ENCODE measurements at places on chromosomes 1 and 21. TPM values are rescaled to one million over a fixed set of nuclear protein-coding genes. Genes with fewer than 3 reads are reported as not detected.
A peak's percentile ranks its signal among the peaks of the same experiment; 100 is the strongest.

- no peak for DNase-seq
- no peaks in the 10 kb centered on the region for H3K36me3 ChIP-seq
- H3K4me1 ChIP-seq, result no peaks in the 10 kb centered on the region
- H3K4me3 ChIP-seq, result no peak overlapping the region
Measured at GRCh38 chr1:205827623-205828022, 14.6 kb upstream of the SLC41A1 start.

Gene CTTNBP2NL
- 83.0 TPM for total RNA-seq

GRCh38 chr1:84742653-84743052 is 52.4 kb upstream of the SSX2IP start:
- no peaks in the 10 kb centered on the region for H3K36me3 ChIP-seq
- H3K4me3 ChIP-seq, result no peak overlapping the region
- DNase-seq, result peak; percentile 9

DNA sequence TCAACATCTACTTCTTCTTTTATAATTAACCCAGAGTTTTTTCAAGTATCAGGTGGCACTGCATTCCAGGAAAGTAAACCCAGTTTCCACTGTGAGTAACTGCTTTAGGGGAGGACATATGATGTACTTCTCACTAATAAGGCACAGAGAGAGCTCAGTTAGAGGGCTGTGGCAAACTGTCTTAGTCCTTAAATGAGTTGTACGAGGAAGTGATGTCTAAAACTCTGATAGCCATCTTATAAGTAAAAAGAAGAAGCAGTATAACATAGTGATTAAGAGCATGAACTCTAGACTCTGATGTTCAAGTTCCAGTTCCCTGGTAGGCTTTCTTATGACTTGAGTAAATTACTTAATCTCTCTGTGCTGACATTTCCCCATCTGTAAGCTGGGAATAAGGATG is 58.7 kb upstream of the PTGS2 start:
- H3K36me3 ChIP-seq, result no peaks in the 10 kb centered on the region
- H3K4me3 ChIP-seq, result no peak overlapping the region
- no peak overlapping the region for H3K27ac ChIP-seq
- H3K27me3 ChIP-seq, result no peaks in the 10 kb centered on the region
- DNase-seq, result no peak
- no peaks in the 10 kb centered on the region for H3K4me1 ChIP-seq

GRCh38 chr1:170175041-170175440 is 29.3 kb downstream of the NTMT2 start:
- H3K4me3 ChIP-seq, result no peak overlapping the region
- no peak overlapping the region for H3K27ac ChIP-seq
- no peak for DNase-seq
- no peaks in the 10 kb centered on the region for H3K4me1 ChIP-seq

Gene OVAAL
- not detected for total RNA-seq

Gene PPIAL4G
- total RNA-seq, result not detected

DNA sequence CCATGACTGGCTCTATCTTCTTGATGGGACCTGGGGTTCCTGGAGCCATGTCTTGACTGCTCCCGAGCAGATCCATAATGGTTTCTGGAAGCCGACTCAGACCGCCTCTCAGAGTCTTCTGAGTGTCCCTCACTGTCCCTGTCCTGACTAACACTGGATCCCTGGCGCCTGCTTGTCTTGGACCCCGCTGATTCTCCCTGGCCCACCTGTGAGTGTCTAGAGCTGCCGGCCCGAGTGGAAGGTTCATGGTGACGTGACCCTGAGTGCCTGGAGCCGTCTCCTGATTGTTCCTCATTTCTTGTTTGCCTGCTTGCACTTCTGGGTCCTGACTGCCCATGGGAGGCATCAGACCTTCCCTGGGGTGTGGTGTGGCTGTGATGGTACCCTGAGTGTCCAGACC is 15.1 kb downstream of the FLG start:
- H3K4me3 ChIP-seq, result no peak overlapping the region
- no peaks in the 10 kb centered on the region for H3K27me3 ChIP-seq
- no peaks in the 10 kb centered on the region for H3K36me3 ChIP-seq

DNA sequence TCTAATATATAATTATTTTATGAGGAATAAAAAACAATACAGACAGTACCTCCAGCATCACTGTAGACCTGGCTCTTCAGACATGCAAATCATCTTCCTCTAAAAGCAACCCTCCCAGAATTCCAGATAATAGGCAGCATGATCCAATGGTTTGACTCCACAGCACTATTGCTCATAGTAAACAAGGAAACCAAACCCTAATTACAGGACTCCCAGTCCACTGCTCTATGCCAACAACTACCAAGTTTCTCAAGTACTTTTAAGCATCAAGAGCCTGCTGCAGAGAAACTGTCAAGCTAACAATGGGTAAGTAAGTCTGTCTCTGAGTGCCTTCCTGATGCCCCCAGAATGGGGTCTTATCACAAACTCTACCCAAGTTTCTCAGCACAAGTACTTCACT is 57.2 kb downstream of the EYA3 start:
- H3K4me3 ChIP-seq, result no peak overlapping the region
- H3K27me3 ChIP-seq, result no peaks in the 10 kb centered on the region
- peaks cover 4% of the 10 kb centered on the region for H3K36me3 ChIP-seq
- DNase-seq, result no peak

Gene AIRE
- total RNA-seq, result not detected

GRCh38 chr21:39661121-39661520 is 48.4 kb downstream of the B3GALT5 start:
- H3K27me3 ChIP-seq, result no peaks in the 10 kb centered on the region
- H3K27ac ChIP-seq, result peak overlapping the region; percentile 82
- no peak overlapping the region for H3K4me3 ChIP-seq
- no peaks in the 10 kb centered on the region for H3K36me3 ChIP-seq
- DNase-seq, result no peak

Gene EVA1B
- 63.0 TPM for total RNA-seq

- peak overlapping the region; percentile 89 for H3K27ac ChIP-seq
- no peak for DNase-seq
- no peaks in the 10 kb centered on the region for H3K36me3 ChIP-seq
- H3K4me1 ChIP-seq, result peaks cover 59% of the 10 kb centered on the region
Measured at GRCh38 chr1:39105841-39106765, 80.0 kb downstream of the NDUFS5 start.

- no peak overlapping the region for H3K4me3 ChIP-seq
- H3K27ac ChIP-seq, result no peak overlapping the region
- DNase-seq, result no peak
Measured at GRCh38 chr1:235734335-235734734, 84.8 kb upstream of the GNG4 start.

DNA sequence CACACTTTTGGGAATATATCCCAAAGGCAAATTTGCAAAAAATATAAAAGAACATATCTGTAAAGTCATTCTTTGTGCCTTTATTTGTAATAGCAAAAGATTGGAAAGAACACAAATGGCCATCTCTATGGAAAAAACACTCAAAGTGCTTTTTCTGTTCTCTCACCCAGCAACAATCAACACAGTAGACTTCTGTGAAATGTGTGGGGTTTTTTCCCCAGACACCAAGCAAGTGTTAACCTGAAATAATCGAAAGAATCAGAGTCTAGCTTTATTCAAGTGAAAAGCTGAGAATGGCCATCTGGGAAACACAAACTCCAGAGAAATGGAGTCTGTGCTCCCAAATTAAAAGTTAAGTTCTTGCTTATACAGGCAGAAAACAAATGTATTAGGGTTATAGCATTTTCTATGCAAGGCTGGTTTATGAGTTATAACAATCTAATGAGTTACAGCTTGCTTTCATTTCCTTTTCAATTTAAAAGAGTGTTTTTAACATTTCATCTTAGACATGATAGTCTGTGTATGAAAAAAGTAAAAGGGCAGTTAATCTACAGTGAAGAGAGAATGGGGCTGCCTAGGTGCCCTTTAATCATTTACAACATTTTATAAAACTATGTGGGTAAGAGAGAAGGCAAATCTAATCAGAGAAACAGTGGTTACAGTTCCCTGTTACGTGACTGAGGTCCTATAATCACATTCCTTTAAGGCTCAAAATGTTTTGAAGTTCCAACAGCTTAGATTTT is 46.6 kb downstream of the SLC30A7 start:
- H3K4me3 ChIP-seq, result no peak overlapping the region
- no peak for DNase-seq
- no peaks in the 10 kb centered on the region for H3K27me3 ChIP-seq
- peaks cover 22% of the 10 kb centered on the region for H3K36me3 ChIP-seq
- H3K27ac ChIP-seq, result no peak overlapping the region
- H3K4me1 ChIP-seq, result no peaks in the 10 kb centered on the region

GRCh38 chr21:33761441-33762036 is 119.2 kb downstream of the ITSN1 start:
- H3K4me1 ChIP-seq, result peaks cover 38% of the 10 kb centered on the region
- peaks cover 8% of the 10 kb centered on the region for H3K36me3 ChIP-seq
- peak overlapping the region; percentile 52 for H3K4me3 ChIP-seq
- peak overlapping the region; percentile 97 for H3K27ac ChIP-seq

GRCh38 chr21:42426876-42427480 is 23.3 kb downstream of the UBASH3A start:
- no peak overlapping the region for H3K4me3 ChIP-seq
- no peaks in the 10 kb centered on the region for H3K4me1 ChIP-seq
- no peak for DNase-seq
- H3K27ac ChIP-seq, result no peak overlapping the region
- peaks cover 8% of the 10 kb centered on the region for H3K27me3 ChIP-seq
- H3K36me3 ChIP-seq, result no peaks in the 10 kb centered on the region

DNA sequence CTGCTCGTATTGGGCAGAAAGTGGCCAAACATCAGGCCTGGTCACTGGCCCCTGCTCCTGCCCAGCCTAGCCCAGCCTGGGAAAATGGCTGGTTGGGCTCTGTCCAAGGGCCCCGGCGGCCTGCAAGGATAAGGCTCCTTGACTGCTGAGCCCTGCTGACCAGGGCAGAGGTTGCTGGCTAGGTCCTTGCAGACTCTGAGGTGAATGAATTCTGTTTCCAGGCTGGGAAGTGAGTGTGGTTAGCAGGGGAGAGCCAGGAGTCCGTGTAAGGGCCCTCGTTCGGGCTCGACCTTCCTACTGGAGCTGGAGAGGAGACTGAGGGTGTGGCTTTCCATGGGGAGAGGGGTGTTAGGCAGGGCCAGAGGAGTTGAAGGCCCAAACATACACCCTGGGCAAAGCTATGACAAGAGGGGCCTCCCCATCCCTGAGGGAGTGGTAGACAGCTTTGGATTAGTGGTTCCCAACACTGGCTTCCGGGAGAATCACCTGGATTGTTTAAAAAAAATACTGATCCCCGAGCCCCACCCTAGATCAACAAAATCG is 20.6 kb downstream of the CSF1 start:
- H3K4me3 ChIP-seq, result no peak overlapping the region
- H3K4me1 ChIP-seq, result peaks cover 33% of the 10 kb centered on the region
- no peak overlapping the region for H3K27ac ChIP-seq
- H3K27me3 ChIP-seq, result no peaks in the 10 kb centered on the region
- peak; percentile 68 for DNase-seq

- H3K36me3 ChIP-seq, result no peaks in the 10 kb centered on the region
- H3K27me3 ChIP-seq, result no peaks in the 10 kb centered on the region
- peaks cover 9% of the 10 kb centered on the region for H3K4me1 ChIP-seq
- peak overlapping the region; percentile 64 for H3K4me3 ChIP-seq
Measured at GRCh38 chr1:215081661-215082531, 641 bp upstream of the KCNK2 start.

GRCh38 chr1:111875640-111876039 is 113.8 kb downstream of the KCND3 start:
- DNase-seq, result no peak
- no peaks in the 10 kb centered on the region for H3K36me3 ChIP-seq
- H3K27ac ChIP-seq, result no peak overlapping the region
- no peak overlapping the region for H3K4me3 ChIP-seq

Gene PDE4B
- total RNA-seq, result 8.2 TPM

Gene NR5A2
- 0.39 TPM for total RNA-seq

Gene OR14K1
- not detected for total RNA-seq

GRCh38 chr1:9069326-9070100 is at the start of gene SLC2A5:
Gene SLC2A5, minus strand, starts transcription at chr1:9069635. Its CDS starts 99 bp downstream, at chr1:9069536.
- DNase-seq, result no peak
- H3K27ac ChIP-seq, result no peak within 1 kb of the TSS
- H3K4me1 ChIP-seq, result peaks cover 16% of the 10 kb centered on the region
- no peak within 1 kb of the TSS for H3K4me3 ChIP-seq
- H3K27me3 ChIP-seq, result peaks cover 12% of the 10 kb centered on the region

- H3K4me1 ChIP-seq, result peaks cover 16% of the 10 kb centered on the region
- peak overlapping the region; percentile 64 for H3K27ac ChIP-seq
- H3K4me3 ChIP-seq, result peak overlapping the region; percentile 23
- DNase-seq, result peak; percentile 94
Measured at GRCh38 chr1:246214708-246215509, 292.2 kb downstream of the SMYD3 start.

Gene NR0B2
- total RNA-seq, result not detected

GRCh38 chr1:175494011-175494554 is 249.3 kb downstream of the TNR start:
- H3K4me1 ChIP-seq, result no peaks in the 10 kb centered on the region
- no peak overlapping the region for H3K4me3 ChIP-seq
- no peaks in the 10 kb centered on the region for H3K36me3 ChIP-seq
- no peak for DNase-seq
- peaks cover 3% of the 10 kb centered on the region for H3K27me3 ChIP-seq

- no peak overlapping the region for H3K27ac ChIP-seq
- H3K36me3 ChIP-seq, result no peaks in the 10 kb centered on the region
- no peak overlapping the region for H3K4me3 ChIP-seq
- no peak for DNase-seq
- H3K4me1 ChIP-seq, result no peaks in the 10 kb centered on the region
Measured at GRCh38 chr1:165259706-165260428, 96.6 kb downstream of the LMX1A start.

Gene TBX15
- total RNA-seq, result 0.07 TPM

DNA sequence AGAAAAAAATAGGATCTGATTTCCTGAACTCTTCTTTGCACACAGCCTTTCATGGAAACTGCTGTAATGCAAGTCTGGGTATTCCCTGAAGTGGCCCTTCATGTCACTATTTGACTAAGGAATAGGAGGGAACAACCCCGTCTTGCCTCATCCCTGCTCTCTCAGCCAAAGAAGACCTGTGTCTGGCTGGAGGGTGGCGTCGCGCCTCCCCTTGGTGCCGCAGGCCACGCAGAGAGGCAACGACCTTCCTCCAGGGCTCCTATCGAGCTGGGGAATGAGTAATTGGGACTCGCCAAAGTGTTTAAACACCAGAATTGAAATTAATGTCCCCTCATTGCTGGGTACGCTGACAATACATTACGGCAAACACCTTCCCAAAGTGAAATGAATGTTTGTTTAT is 129.8 kb downstream of the PBX1 start:
- no peak overlapping the region for H3K27ac ChIP-seq
- no peaks in the 10 kb centered on the region for H3K27me3 ChIP-seq
- H3K4me3 ChIP-seq, result no peak overlapping the region

Gene PLD5
- total RNA-seq, result 4.9 TPM

Gene ATP1A4
- total RNA-seq, result not detected

DNA sequence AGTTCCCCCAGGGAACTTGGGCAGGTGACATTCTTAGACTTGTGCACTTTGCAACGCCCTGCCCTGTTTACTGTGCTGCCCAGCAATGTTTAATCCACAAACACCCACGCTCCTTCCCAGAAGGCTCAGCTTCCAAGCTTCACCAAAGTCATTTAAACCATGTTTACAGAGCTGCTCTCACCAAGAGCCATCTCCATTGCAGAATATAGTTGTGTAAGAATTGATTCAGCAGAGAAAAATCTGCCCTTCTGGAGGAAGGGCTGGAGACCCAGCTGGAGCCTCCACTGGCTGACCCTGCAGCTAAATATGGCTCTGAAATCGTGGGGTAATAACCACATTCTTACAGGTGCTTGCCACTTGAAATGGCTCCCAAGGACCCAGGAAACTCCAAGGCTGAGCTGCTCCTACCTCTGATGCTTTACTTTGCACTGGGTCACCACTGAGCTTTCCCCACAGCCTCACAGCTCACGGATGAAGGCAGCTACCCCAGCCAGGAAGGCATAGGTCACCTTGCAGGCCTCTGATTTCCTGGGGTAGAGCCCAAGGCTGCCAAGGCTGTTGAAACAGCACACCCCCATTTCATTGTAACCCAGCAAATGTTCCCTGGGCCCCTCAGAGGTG is 8.7 kb downstream of the CAPN2 start:
- H3K27me3 ChIP-seq, result no peaks in the 10 kb centered on the region
- peaks cover 52% of the 10 kb centered on the region for H3K36me3 ChIP-seq
- peak overlapping the region; percentile 67 for H3K27ac ChIP-seq
- peak; percentile 88 for DNase-seq

Gene GPR25
- not detected for total RNA-seq

Data from astrocyte (in vitro differentiated cells and primary cell).